AG04450 (cell line): ENCODE measurements at places on chromosomes 12 and 14. TPM values are rescaled to one million over a fixed set of nuclear protein-coding genes. Genes with fewer than 3 reads are reported as not detected.

- DNase-seq, result no peak
Measured at GRCh38 chr12:6957741-6958608, 6.8 kb downstream of the PTPN6 start.

- no peak for DNase-seq
Measured at GRCh38 chr12:3832738-3833137, 40.5 kb downstream of the PARP11 start.

LYZ gene
- polyA plus RNA-seq, result not detected in 2 replicates

PPP1R36 gene
- polyA plus RNA-seq, result 0.31 and 0.38 TPM in 2 replicates

FBXO33 gene
- polyA plus RNA-seq, result 10.6 and 12.6 TPM in 2 replicates

DUSP16 gene
- polyA plus RNA-seq, result 11.1 and 12.8 TPM in 2 replicates
